ENCODE measurements at places on chromosomes 6 and 20.

DNA sequence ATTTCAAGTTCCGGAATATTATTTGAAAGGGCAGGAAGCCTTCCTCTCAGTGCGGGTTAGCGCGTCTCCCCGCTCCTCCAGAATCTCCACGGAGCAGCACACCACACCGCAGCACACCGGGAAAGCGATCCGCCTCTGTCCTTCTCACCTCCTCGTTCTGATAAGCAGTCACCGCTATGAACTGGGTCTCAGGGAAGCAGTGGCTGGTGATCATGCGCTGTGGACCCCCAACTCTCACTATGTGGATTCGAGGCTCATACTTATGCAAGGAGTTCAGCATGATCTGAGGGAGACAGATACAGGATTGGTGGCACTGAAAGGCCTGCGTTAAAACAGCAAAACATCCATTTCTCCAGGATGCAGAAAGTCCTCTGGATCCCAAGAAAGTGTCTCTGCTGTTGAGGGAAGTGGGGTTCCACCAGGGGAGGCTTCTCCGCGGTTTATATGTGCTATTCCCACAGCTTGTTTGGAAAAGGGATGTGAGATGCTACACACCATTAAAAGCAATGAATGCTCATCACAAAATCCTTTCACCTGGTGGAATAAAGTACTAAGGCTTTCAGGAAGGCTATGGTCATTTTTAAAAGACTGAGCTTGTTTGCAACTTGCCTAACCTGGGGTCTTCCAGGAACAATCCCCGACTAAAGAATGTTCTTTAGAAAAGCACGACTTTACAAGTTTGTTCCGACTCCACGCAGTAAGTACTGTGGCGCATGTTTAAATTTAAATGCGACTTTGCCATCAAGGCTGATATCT is 1.9 kb downstream of the TBXT start:
- DNase-seq: no peak

DNA sequence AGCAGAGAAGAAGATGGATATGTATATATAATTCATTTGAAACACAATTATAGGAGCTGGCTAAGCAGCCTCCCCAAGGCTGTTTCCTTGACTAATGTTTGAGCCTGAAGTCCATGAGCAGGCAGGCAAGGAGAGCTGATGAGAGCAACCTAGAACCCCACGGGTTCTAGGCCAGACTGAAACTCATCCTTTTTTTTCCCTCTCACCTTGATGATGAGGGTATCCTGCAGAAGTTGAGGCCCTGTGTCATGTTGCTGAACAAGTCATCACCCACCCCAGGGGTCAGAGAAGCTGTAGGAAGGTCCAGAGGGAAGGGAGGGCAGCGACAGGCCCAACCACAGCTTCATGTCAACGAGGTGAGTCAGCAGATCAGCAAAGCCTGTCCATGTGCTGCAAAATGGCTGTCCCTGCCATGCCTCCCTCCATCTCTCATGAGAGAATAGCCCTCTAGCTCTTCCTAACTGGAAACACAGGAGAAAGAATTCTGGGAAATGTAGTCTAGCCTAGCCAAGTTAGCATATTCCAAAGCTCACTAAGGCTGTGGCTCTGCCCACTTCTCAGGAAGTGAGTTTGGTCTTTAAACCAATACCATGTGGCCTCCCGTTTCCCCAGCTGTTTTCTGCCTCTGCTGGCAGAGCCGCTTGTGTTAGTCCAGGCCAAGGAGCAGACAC is 91.3 kb upstream of the DTNBP1 start:
- DNase-seq: peak; percentile 78

GRCh38 chr20:46557231-46557956 is 6.9 kb upstream of the OCSTAMP start:
- peak; percentile 67 for DNase-seq

- no peak for DNase-seq
These were observed 34.9 kb upstream of the FOXC1 start for GRCh38 chr6:1574890-1575209.

GRCh38 chr6:6712449-6713403 is 124.2 kb downstream of the LY86 start:
- DNase-seq: peak; percentile 96

DNA sequence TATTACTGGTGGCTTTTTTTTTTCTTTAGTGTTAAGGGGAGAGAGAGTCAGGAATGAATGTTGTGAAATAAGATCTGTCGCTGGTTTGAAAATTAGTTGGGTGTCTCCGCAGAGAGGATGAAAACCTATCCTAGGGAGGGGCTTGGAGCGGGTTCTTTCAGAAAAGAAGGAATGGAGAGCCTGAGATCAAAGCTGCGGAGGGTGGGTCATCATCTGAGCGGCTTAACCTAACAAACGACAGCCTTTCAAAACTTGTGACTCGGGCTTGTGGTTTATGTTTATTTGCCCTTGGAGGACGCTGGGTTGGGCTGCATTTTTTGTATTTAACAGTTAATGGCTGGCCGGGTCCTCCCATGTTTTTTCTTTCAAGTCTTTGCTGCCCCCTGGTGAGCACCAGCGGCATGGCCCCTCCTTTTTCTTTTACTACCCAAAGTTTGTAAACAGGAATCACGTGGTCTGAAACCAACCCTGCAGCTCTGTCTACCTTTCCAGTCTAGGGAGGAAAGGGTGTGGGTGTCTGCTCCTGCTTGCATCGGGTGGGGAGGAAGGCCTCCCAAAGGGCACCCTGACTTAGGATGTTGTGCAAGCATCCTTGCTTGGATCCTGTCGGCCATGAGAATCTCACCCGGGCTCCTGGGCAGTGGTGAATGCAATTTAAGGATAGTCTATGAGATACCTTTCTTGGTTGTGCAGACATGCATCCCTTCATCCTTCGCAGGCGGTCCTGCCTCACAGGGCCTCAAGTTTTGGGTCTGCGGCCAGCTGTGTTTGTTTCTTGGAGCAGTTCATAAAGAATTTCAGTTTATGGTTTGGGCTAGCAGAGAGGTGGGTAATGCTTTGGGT is 2.2 kb downstream of the PIM1 start:
- DNase-seq: peak; percentile 97

DNA sequence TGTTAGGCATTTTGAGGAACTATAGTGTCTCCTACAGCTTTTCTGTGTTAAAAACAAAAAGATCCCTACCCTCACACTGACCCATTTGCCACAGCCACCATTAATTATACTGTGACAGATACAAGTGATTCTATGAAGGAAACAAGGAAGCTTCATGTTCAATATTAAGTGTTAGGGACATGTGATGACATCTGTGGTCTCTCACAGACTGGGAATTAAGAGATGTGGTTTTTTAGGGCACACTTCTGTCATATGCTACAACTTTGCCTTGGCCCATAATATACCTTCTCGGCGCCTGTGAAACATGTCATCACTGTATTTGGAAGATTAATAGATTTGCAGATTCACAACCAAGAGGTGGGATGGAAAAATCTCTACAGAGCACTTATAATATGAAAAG is 102.9 kb upstream of the TCF21 start:
- no peak for DNase-seq

DNA sequence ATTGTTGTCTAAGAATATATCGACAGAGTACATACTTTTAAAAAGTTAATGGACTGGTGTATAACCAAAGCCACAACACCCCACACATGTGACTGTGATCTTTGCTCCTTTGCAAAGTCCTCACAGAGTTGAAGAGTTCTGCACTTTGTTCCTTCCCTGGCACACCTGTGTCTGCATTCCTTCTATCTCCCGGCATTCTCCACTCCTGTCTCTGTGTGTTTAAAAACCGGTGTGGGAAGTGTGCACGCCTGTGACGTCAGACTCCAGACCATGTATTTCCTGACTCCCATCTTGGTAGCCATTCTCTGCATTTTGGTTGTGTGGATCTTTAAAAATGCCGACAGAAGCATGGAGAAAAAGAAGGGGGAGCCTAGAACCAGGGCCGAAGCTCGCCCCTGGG is at the start of gene IYD:
TSS of gene IYD (plus strand) at position 251 of the 400 bp plus-strand sequence. CDS start at position 271, 20 bp downstream.
- no peak for DNase-seq

DNA sequence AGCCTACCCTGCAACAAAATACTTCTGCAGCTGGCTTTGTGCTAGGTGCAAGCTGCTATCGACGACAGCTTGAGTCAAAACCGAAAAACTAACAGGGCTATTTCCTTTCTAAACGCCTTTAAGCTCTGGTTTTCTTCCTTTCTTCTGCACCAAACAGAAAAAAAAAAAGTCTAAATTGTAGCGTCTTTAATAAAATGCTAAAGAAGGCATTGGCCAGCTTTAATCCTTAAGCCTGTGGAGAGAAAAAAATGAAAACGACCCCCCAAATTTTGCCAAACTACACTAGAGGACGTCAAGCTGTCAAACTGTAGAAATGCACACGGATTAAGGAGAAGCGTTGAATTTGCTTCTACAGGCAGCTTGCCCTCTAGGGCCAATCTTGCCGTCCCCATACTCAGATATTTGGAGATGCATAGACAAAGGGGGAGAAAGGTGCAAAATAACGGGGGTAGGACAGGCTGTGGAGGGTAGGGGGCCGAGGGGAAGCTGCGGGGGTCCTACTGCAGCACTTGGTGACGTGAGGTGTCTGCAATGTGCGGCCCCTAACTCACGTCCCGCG is 1.4 kb upstream of the NRN1 start:
- no peak for DNase-seq

DNA sequence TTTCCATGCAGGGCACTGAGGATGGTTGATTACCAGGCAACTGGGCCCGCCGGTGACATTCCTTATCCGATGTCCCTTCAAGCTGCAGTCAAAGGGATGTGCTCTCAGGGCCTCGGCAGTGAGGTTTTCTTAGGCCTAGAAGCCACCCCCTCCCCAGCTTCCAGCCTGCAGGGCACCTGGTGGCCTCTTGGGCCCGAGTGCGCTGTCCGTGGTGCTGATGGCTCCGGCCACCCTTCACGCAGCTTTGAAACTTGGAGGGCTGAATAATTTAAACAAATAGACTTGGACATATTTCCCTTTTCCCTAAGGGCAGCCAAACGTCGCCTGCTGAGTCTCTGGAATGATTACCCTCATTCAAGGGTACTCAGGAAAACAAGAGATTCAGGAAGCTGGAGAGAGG is 8.9 kb upstream of the MLN start:
- DNase-seq: peak; percentile 40

GRCh38 chr6:121086876-121087275 is 247.4 kb downstream of the TBC1D32 start:
- no peak for DNase-seq

GRCh38 chr6:158313989-158314388 is 1.7 kb downstream of the TULP4 start:
- DNase-seq: no peak

GRCh38 chr6:110826236-110827129 is 11.2 kb upstream of the CDK19 start:
- DNase-seq: peak; percentile 20

- DNase-seq: no peak
These were observed 107.8 kb downstream of the FBXO5 start for GRCh38 chr6:152874846-152875568.

DNA sequence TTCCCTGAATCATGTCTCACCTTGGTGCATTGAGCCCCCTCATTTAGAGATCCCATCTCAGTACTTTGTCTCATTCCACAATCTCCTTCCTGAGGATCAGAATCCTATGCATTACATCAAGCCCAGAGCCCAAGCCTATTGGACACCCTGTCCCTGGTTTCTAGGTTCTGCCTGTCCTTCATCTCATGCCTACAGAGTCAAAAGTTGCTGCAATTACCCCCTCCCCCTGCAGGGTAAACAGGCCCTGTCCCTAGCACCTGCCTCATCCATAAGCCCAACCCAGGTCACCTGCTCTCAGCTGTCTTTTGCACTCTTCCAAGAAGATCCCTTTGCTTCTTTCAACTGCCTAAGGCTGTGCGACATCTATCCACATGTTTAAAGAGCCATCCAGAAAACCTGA is 93.9 kb downstream of the SPTLC3 start:
- no peak for DNase-seq

- no peak for DNase-seq
These were observed 124.5 kb downstream of the TOX2 start for GRCh38 chr20:44039147-44039546.

DNA sequence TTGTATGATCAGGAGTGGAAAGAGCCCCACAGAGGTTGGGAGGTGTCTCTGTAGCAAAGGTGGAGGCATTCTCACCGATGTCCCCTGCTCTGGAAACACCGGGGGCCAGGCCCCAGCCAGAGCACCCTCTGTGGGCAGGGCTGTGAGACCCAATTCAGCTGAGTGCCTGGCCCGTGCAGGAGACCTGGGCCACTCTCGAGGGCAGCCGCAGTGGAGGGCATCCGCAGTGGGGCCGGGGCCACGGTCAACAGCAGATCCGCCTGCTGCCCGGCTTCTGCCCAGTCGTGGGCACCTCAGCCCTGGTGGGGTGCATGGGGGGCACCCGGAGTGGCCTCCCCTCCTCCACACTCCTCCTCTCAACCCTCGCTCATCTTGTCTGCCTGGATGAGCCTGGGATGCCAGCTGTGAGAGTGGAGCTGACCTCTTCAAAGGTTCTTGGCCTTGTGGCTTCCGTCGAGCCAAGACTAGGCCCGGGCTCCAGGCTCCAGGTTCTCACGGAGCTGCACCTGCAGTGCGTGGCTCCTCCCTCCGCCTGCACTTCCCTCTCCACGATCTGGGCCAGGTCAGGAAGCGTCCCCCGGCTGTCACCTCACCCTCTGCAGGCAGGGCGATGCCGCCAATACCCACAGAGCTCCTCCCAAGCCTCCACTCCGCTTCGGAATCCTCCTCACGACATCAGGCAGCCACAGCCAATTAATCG is 134.8 kb downstream of the TAF4 start:
- DNase-seq: no peak

GRCh38 chr6:20242397-20242796 is 30.1 kb upstream of the MBOAT1 start:
- no peak for DNase-seq

DNA sequence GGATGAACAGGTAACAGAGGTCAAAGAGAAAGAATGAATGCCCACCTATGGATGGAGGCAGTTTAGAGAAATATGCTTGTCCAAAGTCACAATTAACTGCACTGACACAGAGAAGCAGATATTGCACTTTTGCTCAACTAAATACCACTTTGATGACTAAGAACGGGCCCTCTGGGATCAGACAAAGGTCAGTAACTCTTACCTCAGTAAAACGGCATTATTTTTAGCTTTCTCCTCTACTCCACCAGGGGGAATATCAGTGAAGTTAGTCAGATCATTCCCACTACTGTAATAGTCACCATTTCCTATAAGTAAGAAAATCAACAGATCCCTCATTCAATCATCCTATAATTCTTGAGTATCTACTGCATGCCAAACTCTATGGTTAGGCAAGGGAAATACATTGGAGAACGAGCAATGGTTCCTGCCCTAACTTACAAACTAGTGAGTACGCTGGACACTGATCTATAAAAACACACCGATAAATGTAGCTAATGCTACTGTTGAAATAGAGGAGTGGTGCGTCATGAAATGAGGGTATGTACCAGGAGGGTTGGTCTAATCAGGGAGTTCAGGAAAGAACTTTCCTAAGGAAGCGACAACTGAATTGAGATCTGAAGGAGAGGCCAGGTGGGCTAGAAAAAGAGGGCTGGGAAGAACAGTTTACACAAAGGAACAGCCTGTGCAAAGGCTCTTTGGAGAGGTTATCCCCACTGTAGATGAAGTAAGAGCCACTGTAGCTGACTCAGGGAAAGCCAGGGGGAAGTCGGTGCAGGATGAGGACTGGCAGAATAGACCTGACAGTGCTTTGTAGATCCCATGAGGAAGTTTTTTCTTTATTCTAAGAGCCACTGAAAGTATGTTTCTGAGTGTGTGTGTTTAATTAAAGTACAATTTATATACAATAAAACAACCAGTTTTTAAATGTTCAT is 9.2 kb downstream of the ECI2 start:
- DNase-seq: peak; percentile 93

GRCh38 chr6:63881791-63882190 is 246.2 kb downstream of the PHF3 start:
- no peak for DNase-seq

Data from fibroblast of mammary gland (primary cell).